Activated T-cell treated with anti-CD3 and anti-CD28 coated beads for 1 hour (primary cell): ENCODE measurements at places on chromosomes 3 and 15.

GRCh38 chr15:40309344-40309862 lies 1.7 kb upstream of the PLCB2 start:
- no peak for DNase-seq

GRCh38 chr3:133973249-133973980 lies 56.3 kb downstream of the SLCO2A1 start:
- DNase-seq, result no peak

GRCh38 chr3:161423911-161424522 lies 52.7 kb upstream of the SPTSSB start:
- DNase-seq, result no peak

GRCh38 chr3:129594409-129594808 lies 12.1 kb downstream of the PLXND1 start:
- no peak for DNase-seq

DNA sequence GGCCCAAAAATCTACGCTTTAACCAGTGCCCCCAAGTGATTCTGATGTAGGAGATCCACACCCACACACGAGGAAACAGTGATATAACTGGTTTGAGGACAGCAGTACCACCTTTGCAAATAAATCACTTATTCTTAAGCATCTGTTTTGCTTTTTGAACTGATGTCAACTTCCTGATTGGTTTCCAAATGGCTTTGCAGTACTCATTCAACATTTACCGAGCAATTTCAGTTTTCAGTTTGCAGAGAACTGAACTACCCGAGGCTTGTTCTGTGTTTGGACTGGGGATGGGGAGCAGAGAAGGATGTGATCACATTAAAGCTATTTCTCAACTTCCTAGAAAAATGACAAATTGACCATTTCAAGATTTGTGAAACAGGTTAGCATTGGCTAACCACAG lies 1.1 kb upstream of the GYG1 start:
- DNase-seq, result no peak

GRCh38 chr3:159532577-159532976 lies 456.1 kb upstream of the IL12A start:
- no peak for DNase-seq

- DNase-seq, result no peak
These were observed 21.4 kb upstream of the USF3 start for GRCh38 chr3:113717818-113718217.

DNA sequence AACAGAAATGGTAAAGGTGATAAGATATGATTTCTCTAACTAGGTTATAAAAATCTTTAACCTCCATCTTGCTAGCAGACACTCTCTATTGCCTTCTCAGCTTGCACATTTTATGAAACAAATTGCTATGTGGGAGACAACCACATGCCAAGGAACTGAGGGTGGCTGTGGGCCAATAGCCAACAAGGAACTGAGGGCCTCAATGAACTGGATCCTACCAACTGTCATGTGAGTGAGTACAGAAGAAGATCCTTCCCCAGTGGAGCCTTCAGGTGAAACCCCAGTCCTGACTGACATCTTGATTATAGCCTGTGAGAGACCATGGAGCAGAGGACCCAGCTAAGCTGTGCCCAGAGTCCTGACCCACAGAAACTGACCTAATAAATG lies 129.2 kb upstream of the LRIG1 start:
- no peak for DNase-seq

DNA sequence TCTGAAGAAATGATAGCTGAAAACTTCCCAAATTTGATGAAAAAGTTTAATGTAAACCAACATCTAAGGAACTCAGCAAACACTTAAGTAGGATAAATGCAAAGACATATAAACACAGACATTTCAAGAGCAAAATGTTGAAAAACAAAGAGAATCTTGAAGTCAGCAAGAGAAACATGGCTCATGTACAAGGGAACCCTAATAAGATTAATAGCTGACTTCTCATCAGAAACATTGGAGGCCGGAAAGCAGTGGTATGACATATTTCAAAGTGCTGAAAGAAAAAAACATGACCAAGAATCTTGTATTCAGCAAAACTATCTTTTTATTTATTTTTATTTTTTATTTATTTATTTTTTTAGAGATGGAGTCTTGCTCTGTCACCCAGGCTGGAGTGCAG lies 10.6 kb upstream of the PRKCI start:
- DNase-seq, result no peak

GRCh38 chr3:108610651-108611050 lies 21.1 kb downstream of the DZIP3 start:
- DNase-seq, result no peak

DNA sequence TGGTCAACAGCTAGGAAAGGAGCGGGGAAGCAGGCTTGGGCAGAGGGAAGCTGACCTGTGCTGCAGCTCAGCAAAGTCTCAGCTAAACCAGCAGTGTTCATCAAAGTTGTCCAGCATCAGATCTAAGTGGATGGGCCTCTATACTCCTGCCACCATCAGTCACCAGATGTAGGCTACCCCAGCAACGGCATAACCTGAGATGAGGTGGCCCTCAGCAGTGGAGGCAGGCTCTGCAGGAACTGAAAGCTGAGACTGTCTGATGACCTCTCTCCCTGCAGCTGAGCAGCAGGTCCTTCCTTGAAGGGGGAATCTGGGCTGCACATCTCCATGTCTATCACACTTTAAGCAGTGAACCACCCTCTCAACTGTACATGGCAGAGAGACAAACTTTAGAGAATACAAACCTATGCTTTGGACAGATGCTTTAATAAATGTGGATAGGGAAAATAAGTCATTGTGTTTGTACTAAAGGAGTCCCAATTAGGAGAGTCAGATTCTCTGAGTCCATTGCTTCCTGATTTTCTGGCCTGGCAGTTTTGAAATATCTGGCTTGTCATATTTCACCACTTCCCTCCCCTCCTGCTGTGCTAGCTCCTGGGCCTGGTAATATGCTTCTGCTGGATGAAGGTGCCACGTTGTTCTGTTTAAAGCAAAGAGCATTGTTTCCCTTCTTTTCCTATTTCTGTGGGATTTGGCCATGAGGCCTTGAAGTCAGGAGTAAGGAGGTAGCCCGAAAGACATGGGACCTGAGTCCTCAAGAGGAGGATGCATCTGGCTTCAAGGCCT lies 11.1 kb upstream of the PSTPIP1 start:
- no peak for DNase-seq

DNA sequence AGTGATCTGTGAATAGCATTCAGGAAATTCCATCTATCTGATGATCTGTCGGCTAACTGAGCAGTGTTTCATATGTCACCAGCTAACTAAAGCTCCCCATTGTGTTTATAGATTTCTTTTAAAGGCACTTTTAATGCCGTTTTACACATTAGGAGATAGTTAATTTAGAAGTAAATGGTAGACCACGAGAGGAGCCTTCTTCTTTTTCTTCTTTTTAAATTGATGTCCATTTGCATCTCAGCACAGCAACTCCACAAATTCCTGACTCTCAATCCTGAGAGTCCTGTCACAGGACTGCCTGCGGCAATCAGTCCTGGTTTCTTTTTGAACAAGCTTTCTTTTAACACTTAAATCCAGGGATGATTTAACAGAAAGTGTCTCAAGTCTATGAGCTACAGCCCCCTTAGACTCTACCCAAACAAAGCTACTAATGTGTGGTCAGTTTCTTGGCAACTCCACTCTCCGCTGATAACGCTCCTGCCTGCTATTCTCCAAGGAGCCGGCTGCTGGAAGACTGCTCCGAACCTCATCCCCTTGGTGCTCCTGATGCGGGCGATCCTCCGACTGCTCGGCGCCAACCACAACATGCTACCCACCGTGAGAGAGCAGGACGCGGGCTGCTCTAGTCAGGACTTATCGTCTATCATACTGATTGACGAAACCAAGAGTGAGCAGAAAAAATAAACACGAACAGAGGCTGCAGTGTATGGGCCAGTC lies 421.4 kb downstream of the MECOM start:
- DNase-seq, result no peak

- DNase-seq, result no peak
These were observed 165.7 kb downstream of the GAP43 start for GRCh38 chr3:115788921-115789470.
